ENCODE measurements at places on chromosomes 12 and 14.

- no peak for DNase-seq
These were observed 25.3 kb downstream of the GPRC5D start for GRCh38 chr12:12926571-12927071.

DNA sequence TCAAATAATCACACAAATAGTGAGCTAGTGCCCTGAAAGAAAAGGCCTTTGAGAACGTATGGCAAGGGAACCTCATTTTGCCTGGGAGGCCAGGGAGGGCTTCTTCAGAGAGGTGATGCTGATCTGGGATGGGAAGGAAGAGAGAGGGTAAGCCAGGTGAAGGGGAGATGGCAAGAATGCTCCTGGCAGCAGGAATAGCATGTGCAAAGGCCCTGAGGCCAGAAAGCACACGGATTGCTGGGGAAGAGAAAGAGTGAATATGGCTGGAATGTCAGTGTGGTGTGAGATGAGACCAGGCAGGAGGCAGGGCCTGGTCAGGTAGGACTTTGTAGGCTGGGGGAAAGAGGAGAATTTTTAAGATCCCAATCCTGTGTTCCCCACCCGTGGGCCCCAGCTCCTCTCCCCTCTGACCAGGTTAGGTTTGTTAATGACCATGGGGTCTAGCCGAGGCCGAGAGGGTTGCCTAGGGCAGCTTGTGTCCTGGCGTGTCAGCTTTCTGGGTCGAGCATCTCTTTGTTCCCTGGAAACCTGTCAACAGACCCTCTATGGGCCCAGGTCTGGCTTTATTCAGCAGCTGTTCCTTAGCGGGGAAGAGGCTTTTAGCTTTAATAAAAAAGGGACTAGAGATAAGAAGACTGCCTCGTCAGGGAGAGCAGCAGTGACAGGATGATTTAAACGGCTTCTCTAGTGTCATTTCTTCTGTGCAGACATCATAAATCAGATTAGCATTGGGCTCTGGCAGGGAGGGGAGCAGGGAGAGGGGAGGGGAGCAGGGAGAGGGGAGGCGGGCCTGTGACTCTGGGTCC, 123.4 kb downstream of the ADCK1 start:
- DNase-seq: peak; percentile 80

DNA sequence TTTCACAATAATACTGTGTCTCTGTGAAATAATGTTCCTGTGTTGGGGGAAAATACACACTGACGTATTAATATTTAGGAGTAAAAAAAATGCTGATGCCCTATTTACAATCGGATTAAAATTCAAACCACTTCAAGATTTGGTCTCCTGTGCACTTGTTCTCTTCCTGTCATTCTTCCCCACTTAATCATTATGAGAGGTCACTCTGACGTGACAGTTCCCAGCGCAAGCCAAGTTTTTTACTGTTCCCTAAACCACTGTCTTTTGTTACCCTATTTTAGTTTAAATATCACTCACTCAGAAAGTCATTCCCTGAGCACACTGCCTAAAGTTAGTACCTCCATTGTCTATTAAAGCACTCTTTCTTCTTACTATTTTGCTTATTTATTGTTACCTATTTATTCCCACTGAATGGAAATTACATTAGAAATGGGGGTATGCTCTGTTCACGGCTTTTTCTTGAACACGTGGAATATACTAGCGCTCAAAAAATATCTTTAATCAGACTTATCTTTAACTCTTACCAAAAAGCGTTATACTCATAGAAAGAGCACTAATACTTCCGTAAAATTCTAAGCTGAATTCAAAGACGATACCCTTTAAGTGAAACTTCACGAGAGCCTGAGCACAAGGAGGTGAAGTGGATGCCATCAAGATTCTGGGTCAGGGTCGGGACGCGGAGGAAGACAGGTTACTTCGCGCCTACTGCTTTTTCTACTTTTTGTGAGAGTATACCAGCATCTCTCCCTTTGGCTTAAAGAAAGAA, 670 bp upstream of the PSMA3 start:
- DNase-seq: no peak

DNA sequence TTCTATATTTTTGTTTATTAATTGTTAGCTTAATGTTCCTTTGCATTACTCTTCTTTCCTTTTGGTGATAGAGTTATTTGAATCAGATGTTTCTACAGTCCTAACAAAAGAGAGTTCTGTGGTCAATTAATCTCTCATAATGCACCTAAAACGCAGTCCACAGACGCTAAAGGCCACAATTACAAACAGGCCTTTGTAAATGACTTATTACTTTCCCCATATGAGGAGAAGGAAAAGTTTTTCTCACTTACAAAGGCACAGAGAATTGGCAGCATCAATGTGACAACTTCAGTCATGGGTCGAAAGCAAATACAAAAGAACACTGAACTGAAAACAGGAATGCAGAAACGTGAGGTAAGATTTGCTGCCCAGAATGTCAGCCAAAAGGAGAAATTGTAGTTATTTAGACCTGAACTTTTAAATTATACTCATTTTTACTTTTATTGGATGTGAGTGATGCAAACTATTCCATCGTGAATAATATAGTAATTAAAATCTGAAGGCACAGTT, 142.0 kb upstream of the SYT10 start:
- DNase-seq: no peak

All from SK-N-SH (cell line).